ENCODE measurements at places on chromosomes 5 and 9.
A peak's percentile ranks its signal among the peaks of the same experiment; 100 is the strongest.

GRCh38 chr5:112492291-112492690 lies 73.2 kb upstream of the EPB41L4A start:
- peak; percentile 54 for DNase-seq

DNA sequence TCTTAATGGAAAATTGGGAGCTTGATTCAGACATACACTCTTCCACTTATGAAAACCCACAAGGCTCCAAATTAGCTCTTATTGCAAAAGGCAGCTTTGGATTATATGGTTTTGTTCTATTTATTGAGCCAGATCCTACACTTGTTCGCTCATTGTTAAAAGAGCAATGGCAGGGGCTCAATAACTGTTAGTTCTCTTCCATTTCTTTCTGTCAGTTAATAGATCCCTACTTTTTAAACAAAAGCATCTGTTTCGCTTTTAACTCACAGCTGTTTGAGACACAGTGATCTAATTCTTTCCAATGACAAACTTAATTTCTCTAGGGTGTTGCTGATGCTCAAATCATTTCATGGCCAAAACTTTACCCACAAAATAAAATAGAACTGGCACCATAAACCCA lies 11.7 kb downstream of the C5 start:
- DNase-seq: no peak

GRCh38 chr5:27814983-27815382 lies 776.6 kb upstream of the CDH9 start:
- DNase-seq: no peak

DNA sequence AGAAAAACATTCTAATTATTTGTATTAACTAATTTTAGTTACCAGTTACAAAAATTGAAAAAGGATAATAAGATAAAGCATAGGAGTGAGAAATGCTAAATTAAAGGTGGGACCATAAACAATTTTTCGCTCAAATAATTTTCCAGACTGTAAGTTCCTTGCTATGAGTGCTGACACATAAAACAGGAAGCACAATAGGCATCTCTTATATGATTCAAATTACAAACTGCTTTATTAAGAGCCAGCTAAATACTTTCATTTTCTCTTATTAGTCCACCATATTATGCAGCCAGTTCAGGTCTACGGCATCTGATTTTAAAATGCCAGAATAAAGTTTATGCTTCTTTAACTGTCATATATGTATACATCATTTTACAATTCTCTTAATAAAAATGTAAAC lies 4.4 kb downstream of the RC3H2 start:
- DNase-seq: no peak

DNA sequence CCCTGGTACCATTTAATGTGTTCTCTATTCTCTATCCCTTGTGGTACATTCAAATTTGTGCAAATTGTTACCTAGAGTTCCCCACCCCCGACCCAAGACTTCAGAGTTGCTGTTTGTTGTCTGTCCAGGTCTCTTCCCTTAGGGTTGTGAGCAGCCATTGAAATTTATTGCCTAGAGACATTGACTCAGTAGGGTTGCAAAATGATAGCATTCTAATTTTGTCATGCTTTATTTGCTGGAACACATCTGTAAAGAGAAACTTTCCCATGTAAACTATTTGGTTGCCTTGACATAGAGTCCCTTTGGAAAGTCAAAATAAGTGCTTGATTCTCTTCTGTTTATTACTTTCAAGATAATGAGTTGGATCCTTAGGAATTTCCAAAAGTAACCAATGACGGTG lies 91.7 kb upstream of the KLF9 start:
- no peak for DNase-seq

Measured in DND-41 (cell line).